ENCODE measurements at places on chromosomes 7 and 10.

GRCh38 chr7:103947026-103947655 lies 42.3 kb downstream of the RELN start:
- no peak for DNase-seq

GRCh38 chr7:17194656-17195055 lies 103.8 kb upstream of the AHR start:
- no peak for DNase-seq

DNA sequence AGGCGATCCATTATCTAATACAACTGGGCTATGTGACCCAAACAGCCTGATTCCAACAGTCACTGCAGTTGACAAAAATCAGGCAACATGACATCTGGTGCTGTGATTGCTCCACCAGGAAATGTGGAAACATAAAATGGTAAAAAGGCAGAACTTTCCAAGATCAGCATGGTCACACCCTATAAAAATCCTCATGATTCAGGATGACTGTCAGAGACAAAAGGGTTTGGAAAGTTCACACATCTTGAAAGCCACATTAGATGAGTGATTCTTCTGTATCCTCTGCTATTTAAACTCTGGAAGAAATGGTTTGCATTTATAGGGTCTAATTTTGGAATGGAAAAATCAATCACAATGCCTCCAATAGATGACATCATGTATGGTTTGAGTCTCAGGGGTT lies 662.6 kb upstream of the IGFBP3 start:
- DNase-seq = no peak

DNA sequence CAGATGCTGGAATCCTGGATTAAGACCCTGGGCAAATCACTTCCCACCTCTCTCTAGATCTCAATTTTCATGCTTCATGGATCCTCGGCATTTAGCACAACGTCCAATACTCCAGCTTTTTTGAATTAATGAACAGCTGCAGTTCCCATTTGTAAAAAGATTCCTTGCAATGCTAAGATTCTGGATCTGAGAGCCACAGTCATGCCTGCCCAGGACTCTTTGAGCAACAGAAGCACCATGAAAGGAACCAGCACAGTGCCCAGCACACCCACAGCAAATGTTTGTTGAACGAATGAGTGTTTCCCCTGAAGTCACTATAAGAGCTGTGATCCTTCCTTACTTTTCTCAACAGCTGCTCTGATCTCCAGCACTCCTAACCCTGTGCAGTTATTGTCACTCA lies 20.8 kb upstream of the DDIT4 start:
- DNase-seq = no peak

DNA sequence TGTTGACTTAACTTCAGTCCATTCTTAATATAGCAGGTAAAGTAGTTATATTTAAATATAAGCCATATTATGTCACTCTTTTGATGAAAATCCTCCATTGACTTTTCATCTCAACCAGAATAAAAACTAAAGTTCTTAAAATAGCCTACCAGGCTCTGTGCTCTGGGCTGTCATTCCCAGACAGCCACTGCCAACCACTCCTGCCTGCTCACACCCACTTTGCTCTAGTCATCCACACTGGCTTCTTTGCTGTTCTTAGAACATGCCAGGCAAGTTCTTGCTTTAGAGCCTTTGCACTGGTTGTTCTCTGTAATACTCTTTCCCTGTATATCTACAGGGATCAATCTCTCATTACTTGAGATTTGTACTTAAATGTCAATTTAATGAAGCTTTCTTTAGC lies 80.6 kb downstream of the ZEB1 start:
- DNase-seq = no peak

DNA sequence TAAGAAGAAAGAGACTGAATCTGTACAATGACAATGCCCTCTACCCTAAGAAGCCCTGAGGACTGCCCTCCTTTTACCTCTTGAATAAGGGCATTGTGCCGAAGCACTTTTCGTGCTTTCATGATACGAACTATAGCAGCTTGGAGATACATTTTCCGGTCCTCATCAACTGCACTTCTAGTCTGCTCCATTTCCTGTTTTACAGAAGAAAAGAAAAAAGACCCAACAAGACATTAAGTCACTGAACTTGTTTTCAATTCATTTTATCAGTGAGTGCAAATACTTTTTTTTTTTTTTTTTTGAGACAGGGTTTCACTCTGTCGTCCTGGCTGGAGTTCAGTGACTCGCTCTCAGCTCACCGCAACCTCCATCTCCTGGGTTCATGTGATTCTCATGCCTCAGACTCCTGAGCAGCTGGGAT lies 78.4 kb downstream of the CUL2 start:
- no peak for DNase-seq

GRCh38 chr7:121546632-121547543 lies 150.8 kb upstream of the FAM3C start:
- no peak for DNase-seq

DNA sequence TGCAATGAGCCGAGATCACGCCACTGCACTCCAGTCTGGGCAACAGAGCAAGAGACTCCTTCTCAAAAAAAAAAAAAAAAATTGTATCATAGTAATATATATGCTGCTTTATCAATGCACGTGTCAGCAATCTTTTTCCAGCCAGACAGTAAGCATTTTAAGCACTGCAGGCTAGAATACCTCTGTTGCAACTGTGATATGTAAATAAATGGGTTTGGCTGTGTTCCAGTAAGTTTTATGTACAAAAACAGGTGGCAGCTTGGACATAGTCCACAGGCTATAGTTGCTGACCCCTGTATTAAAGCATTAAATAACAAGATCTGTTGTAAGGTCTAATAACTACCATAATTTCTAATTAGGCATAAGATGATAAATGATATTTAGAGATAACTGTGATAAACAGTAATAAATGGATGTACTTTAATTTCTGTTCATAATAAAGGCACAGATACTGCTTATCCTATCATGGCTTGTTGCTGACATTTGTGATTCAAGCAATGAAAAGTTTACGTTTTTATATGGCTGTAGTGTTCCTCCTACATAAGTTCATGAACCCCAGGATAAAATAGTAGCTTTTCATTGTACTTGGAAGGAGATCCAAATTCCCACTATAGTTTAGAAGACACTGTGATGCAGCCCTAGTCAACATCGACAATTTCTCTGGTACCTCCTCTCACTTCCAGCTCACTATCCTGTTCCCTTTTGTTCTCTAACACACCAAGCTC lies 161.4 kb downstream of the ELMO1 start:
- no peak for DNase-seq

DNA sequence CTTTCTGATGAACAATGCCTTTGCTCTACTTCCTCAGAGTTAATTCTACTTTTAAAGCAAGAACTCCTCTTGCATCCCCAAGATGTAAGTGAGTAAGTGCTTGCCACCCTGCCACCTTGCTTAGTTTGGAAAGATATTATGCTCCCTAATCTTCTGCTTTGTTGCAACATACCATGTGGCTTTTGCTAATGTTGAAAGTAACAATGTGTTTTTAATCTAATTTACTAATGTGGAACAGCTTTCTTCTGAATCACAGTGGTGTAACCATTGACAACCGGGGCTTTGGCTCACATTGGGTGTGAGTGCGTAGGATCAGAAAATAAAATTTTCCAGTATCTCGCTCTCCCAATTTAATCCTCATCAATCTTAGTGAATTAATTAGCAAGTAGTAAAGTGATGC lies 254.1 kb upstream of the PTER start:
- no peak for DNase-seq

DNA sequence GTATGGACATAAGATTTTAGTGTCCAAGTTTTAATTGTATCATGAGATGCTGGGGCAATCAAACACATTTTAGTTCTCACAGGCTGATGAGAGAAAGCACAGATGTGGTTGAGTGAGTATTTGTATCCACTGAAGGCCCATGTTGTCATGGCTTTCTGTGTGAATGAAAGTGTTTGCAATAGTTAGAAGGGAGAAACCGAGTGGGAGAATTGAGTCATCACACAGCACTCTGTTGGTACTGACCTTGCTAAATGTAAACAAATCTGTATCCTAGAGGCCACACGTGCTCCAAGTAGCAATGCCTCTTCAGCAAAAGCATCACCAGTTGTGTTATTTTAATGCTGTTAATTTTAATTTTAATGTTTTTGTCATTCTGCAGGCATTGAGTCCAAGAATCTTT lies 121.2 kb downstream of the EMX2 start:
- peak; percentile 72 for DNase-seq

DNA sequence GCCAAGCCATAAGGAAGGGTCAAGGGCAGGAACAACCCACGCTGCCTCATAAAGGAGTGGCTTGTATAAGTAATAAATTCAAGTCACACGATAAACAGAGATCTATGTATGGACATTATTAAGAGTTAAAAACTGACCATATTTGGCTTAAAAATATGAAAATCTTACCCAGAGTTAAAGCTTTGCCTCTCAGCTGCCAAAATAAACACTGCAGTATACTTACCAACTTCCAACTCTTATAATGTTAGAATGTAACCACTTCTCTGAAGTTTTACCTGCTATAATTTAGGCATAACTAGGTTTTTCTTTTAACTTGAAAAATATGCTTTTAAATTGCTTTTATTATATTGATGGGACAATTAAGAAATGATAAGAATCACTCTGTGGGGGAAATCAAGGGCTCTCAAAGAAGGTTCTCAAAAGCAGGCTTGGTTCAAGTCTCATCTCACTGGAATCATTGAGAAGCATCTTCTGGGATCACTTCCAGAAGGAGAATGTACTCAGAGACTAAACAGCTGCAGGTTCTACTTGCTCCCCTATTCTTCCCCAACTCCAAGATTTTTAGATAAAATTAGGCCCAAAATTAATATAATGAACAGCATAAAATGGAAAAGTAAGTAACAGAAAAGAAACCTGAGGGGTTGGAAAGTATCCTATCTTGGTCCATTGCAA lies 16.1 kb upstream of the CAV2 start:
- DNase-seq = no peak

DNA sequence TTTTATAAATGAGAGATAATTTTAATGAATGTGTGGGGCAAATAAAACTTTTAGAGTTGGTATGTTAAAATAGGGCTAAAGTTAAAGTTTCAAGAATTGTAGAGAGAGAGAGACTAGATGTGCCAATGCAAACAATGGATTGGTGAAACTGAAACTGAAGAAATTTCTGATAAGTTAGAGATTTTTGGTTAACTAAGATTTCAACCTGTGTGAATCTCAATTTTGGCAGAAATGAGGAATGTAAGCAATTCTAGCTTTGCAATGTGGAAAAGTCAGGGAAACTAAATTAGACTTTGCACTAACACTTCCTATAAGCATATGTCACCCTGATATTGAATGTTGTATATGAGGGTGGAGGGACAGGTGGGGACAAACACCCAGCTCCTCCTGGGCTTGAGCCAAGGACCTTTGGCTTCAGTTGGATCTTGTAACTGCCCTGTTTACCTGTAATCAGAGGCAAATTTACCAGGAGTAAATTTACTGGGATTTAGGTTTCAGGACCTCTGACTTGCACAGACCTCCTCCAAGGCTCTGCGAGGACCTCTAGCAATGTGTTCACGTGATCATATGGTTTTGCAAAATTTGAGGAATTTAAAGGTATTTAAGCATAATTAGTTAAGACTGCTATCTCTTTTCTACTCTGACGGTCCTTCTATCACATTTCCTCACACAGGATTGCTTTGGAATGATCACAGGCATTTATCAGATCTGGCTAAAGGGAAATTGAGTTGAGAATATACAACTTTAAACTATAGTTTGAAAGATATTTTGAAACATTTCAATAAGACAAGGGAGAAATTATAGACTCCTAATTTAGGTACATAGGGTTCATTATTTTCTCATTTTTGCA lies 33.1 kb upstream of the RPA3 start:
- no peak for DNase-seq

GRCh38 chr7:108407676-108408075 lies 48.6 kb downstream of the NRCAM start:
- no peak for DNase-seq

DNA sequence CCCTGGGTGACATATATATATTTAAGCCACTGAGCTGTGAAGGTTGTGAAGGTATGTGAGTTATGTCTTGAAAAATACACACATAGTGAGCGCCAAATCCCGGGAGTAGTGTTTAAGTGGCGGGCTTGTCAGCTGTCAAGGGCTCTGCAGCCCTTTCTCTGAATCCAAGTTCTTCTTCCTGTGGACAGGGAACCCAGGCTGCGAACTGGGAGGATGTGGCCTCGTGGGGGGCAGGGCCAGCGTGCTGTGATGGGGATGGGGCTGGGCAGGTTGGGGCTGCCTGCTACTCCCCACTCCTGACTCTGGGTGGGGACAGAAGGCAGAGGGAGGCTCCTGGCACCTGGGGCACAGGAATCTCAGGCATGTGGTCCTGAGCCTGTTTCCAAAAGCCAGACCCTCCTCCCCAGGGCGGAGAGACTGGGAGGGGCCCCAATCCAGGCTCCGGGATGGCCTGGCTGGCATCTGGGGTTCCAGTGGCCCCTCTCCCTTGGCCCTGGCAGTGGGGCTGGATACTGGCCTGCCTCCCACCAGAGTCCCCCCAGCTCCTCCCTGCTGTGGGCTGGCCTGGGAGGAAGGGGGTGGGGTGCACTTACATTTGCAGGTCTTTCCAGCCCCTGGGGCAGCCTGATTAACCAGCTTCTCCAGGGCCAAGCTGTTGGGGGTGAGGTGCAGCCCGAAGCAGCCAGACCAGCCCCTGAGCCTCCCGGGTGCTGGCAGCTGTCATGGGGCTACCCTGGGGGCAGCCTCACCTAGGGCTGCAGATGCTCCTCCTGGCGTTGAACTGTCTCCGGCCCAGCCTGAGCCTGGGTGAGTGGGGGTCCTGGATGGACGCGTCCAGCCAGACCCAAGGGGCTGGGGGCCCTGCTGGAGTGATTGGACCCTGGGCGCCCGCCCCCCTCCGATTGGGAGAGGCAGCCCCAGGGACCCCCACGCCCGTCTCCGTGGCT lies at the start of gene UPK3B:
TSS of gene UPK3B (plus strand) at position 622 of the 947 bp plus-strand sequence. CDS start at position 723, 101 bp downstream.
- no peak for DNase-seq

- DNase-seq = no peak
Observed at GRCh38 chr7:81725812-81726127, 44.1 kb downstream of the HGF start.

DNA sequence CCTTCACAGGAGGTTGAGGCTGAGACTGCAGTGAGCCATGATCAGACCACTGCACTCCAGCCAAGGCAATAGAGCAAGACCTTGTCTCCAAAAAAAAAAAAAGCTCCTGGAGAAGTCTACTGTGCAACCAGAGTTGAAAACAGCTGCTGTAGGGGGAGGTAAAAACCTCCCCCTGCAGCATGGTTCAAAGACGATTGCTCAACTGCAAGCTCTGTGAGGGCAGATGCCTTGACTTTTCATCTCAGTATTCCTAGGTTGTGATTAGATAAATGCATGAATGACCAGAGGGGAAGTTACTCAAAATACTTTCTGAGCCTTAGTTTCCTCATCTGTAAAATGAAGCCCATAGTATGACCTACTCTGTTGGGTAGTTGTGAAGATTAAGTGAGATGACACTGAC lies 25.0 kb upstream of the PPA1 start:
- DNase-seq = no peak
